SW 1271 (cell line): ENCODE measurements at places on chromosomes 16 and 17.

DNA sequence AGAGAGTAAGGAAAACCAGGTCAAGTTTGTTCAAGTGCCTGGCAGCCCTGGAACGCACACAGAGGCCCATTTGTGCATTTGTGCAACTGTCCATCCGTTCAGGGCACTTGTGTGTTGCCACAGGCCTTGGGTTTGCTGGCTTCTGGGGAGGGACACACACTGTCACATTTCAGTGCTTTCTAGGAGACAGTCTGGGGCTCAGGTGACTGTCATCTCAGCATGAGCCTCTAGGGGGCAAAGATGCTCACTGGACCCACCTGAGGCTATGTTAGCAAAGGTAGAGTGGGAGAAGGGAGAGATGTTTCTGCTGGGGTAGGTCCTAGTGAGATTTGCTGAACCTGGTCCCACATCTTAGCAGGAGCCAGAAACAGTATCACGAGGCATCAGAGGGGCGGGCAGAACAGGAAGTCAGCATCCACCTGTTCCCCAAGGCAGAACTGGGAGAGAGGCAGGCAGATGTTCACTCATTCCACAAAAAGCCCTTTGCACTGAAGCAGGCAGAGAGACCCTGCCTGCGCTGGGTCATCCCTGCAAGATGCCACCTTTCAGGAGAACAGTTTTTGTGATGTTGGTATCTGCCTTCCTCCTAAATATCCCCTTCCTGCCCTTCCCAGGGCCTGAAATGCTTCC lies 48.5 kb downstream of the RAI1 start:
- peak; percentile 27 for DNase-seq

DNA sequence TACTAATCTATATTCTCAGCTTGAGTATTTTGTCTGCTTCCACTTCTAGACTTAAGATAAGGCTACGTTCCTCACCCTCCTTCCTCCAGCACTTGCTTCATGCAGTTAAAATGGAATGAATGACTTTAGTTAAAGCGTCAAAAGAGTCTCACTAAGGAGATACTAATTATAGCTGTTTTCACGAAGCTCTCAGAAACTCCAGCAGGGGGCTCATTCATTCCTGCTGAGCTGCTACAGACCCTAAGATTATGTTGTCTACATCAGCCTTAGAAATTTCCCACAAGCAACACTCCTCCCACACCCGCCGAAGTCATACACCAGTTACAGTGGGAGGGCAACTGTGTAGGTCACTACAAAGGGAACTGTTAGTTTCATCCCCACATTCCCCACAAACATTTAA lies 57.0 kb upstream of the KIFC3 start:
- peak; percentile 39 for DNase-seq

- DNase-seq: no peak
Observed at GRCh38 chr17:67746704-67747571, 29.2 kb downstream of the NOL11 start.

- DNase-seq: no peak
Observed at GRCh38 chr17:8740486-8740885, 4.2 kb downstream of the CCDC42 start.

DNA sequence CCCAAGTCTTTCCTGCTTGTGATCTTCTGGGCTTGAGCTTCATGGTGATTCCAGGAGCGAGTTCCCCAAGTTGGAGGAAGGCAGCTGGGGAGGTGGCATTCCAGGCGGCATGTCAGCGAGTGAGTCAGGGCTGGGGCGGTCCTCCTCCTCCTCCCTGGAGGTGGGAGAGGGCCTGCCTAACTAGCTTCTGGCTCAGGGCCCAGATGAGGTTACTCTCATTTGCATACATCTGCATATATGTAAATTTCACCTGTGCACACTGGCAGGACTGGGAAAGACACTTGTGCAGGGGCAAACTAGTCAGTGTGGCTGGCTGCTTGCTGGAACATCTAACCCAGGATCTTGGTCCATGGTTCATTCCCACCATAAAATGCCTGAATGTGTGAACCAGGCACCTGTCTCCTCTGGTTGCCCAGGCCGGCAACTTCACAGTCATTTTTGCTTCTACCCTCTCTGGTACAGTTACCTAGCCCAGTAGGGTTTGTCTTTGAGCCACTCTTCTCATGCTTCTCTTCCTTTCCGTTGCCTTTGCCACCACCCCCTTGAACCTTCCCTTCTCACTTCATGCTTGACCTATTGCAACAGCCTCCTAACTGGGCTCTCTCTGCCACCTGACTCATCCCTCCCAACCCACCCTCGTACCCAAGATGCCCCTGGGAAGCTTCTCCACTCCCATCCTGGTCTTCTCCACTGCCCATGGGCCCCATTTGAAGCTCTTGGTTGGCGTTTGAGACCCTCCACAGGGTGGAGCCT lies 9.6 kb upstream of the DLX4 start:
- no peak for DNase-seq

DNA sequence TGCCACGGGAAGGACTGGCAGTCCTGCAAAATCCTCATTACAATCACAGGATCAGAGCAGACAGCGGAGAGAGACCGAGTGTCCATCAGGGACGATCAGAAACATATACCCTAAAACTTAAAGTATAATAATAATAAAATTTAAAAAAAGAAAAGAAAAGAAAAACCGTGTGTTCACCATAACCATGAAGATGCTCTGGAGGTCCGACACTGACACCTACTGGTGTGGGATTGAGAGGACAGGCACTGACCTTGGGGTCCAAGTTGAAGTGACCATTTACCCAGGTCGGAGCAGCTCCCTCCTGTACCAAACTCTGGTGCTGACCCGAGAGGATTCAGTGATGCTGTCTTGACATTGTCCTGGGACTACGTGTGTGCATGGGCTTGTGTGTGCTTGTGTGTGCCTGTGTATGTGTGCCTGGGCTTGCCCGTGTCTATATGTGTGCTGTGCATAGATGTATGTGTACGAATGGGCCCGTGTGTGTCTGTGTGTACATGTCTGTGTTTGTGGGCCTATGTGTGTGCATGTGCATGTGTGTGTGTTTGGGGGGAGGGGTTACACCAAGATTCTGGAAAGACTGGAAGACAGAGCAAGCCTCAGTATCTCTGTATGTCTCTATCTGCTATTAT lies 10.0 kb upstream of the CD300LD start:
- no peak for DNase-seq

DNA sequence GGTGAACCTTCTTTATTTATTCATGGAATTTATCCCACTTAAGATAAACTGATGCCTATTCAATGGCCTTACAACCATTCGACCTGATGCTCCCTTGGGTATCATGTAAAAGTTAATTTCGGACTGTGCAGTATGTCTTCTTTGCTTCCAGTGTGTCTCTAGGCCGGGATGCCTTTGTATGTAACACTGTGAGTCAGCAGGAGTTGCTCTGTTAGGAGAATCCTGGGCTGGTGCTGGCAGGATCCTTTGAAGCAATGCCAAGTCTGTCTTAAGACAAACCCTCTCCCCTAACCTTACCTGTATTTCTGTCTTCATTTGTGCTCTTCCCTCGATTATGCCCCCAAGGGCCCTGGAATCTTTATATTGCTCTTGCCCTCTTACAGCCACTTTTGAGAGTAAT lies 37.9 kb upstream of the ABCA8 start:
- DNase-seq: no peak

DNA sequence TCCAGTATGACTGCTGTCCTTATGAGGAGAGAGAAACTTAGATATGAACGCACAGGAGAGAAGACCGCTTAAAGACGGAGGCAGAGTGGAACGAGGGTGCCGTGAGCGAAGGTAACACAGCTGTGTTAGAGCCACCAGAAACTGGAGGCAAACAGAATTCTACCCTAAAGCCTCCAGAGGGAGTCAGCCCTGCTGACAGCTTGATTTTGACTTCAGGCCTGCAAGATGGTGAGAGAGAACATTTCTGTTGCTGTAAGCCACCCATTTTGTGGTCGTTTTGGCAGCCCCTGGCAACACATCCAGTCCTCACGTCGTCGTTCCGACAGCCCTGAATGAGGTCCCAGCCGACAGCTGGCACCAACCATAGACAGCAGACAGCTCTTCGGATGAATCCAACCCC lies 2.8 kb upstream of the SPATA2L start:
- DNase-seq: no peak

DNA sequence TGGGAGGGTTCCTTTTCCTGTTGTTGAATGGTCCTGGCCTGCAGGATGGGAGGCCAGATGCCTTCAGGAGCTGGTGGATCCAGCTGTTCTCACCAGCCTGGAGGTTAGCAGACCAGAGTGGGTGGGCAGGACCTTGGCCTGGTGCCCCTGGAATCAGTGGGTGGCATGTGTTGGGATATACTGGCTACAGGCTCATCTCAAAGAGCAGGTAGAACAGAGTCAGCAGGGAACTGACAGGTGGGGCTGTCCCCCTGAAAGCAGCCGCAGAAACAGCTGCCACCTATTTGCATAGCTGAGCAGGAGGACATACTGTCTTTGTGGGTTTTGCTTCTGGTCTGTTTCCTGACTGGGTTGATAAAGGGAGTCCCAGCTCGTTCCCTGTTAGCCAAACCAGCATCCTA lies 144.1 kb downstream of the RAB11FIP4 start:
- no peak for DNase-seq

DNA sequence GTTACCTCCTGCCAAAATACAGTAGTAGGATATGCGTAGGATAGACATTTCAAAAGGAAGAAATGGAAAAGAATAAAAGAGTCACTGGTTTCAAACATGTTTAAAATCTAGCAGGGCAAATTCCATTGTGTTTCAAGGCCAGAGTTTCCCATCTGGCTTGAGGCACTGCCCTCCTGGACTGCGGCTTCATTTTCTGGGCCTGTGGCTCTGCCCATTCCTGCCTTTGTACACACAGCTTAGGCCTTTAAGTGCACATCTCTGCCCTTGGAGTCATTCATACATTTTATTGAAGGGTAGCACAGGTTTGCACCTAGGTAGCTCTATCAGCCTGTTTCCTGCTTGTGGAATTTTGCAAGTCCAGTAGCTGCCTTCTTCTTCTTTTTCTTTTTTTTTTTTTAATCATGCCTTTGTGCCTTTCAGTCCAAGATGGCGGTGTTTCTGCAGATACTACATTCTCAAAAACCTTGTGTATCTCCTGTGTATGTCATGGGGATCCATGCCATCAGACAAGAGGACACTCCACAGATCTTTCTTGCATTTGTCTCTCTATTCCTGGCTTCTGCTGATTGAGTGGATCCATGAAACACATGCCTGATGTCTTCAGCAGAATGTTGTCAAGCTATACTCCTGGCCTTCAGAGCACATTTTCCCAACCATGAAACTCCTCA lies 282.9 kb downstream of the BCAS3 start:
- no peak for DNase-seq

GRCh38 chr16:47627721-47628120 lies 166.6 kb downstream of the PHKB start:
- DNase-seq: no peak

GRCh38 chr17:77933777-77934398 lies 24.6 kb upstream of the TNRC6C start:
- no peak for DNase-seq

DNA sequence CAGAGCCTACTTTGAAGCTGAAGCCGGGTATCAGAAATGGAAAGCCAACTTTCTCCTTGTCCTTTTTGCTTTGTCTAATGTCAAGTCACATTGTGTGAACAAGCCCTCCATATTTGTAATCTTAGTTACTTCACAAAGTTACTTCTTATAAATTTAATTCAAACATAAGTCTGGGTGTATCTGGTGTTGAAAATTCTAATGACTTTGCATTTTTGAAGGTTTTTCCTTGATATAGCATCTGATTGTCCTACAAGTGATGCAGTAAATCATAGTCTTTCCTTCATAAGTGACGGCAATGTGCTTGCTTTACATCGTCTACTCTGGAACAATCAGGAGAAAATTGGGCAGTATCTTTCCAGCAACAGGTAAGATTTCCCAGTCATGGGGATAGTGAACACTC lies 36.9 kb downstream of the OMG start:
- DNase-seq: no peak

DNA sequence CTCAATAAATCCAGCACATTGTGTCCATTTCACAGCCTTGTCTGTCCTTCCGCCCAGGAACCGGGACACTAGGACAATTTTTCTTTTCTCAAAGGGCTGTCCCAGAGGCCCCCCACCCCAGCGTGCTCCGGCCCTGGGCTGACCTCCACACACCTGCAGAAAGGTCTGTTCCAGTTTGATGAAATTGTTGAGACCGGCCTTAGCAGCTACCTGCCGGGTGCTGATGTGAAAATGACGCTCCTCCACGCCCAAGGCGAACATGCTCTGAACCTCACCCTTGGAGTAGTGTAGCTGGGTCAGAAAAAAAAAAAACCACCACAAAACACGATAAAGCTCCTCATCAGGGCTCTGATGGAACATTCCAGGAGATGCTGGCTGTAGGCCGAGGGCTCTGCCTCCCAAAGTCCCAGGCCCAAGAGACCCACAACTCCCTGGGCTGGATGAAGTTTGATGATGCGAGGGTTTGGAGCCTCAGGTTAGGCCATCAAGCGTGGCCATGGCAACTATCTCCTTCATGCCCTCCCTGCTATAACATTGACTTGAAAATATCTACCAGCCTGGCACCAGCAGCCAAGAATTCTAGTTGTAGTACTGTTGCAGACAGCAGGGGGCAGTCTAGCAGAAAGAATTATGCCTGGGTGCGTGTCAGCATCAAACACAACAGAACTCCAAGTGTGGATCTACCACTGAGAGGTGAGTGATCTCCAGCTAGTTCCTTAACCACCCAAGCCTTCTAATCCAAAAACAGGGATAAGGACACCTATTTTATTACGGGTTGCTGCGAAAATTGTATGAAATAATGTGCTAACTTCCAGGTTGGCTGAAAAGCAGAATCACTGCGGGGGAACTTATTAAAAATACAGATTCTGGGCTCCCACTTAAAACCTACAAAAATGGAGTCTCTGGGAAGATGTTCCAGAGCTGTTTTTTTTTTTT lies 62.1 kb downstream of the RMI2 start:
- peak; percentile 56 for DNase-seq

GRCh38 chr17:58317421-58318064 lies 11.1 kb downstream of the TSPOAP1 start:
- DNase-seq: peak; percentile 29

DNA sequence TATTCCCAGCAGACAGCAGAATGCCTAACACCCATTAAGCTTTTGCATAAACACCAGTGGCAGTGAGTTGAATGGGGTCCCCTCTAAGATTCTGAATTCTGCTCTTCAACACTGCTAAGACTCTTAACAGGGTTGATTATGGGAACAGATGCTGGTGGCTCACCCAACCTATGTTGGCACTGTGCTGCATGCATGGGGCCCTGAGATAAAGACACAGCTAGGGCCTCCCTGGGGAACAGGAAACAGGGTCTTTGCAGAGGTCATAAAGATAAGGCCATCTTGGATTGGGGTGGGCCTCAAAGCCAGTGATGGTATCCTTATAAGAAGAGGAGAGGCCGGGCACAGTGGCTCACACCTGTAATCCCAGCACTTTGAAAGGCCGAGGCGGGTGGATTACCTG lies 190.8 kb downstream of the SLC39A11 start:
- DNase-seq: no peak
